Activated gamma-delta T cell treated with anti-CD3 and anti-CD28 coated beads, Interleukin-2, amount 50 U/mL, for 16 hours (primary cell): ENCODE measurements at places on chromosomes 12 and 14.

GRCh38 chr14:20492486-20492885 is 12.9 kb upstream of the RNASE10 start:
- no peak for DNase-seq

DNA sequence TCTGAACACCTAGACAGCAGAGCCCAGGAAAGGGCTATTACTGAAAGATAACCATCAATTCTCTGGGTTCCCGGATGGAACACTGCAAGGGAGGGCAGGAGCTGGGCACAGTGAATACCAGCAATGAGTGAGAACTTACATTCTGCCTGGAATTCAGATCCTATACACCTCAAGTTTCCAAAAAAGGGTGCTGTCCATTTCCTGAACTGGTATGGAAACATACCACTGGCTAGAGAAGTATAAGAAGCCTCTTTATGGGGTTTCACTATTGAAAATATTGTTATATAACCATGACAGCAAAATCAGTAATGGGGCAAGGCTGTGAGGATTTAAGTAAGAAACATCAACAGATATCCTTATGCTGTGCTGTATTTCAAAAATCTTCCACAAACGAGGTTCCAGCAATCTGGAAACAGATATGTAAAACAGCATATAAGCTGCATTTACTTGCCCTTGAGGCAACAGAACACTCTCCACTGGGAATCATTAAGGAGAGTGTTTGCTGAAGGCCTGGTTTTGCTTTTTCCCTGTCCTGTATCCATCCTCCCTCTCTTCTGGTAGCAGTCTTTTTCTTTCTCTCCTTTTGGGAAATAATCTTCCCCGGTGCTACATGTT is 53.3 kb upstream of the GTF2A1 start:
- DNase-seq, result no peak

DNA sequence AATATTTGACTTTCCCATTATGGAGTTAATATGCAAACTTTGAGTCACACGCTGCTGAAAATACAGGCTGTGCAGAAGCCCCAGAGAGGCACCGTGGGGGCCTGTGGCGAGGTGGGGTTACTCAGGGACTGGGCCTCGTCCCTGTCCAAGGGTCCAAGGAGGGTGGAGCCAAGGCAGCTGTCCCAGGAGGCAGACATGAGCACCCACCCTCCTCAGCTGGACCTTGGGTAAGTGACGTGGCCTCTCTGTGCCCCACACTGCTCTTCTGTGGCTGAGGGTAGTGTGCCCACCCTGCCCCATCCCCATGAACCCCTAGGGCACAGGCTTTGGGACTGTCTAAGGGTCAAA is 39.4 kb downstream of the FAM222A start:
- no peak for DNase-seq

GRCh38 chr14:99382071-99382470 is 98.6 kb downstream of the SETD3 start:
- DNase-seq, result no peak

GRCh38 chr14:97978341-97978740 is 1181.2 kb downstream of the VRK1 start:
- DNase-seq, result peak; percentile 50

- DNase-seq, result no peak
Measured at GRCh38 chr12:1820191-1820895, at the start of gene LRTM2. Gene LRTM2, plus strand, starts transcription at chr12:1820565. Its CDS starts 7,584 bp downstream, at chr12:1828149.

DNA sequence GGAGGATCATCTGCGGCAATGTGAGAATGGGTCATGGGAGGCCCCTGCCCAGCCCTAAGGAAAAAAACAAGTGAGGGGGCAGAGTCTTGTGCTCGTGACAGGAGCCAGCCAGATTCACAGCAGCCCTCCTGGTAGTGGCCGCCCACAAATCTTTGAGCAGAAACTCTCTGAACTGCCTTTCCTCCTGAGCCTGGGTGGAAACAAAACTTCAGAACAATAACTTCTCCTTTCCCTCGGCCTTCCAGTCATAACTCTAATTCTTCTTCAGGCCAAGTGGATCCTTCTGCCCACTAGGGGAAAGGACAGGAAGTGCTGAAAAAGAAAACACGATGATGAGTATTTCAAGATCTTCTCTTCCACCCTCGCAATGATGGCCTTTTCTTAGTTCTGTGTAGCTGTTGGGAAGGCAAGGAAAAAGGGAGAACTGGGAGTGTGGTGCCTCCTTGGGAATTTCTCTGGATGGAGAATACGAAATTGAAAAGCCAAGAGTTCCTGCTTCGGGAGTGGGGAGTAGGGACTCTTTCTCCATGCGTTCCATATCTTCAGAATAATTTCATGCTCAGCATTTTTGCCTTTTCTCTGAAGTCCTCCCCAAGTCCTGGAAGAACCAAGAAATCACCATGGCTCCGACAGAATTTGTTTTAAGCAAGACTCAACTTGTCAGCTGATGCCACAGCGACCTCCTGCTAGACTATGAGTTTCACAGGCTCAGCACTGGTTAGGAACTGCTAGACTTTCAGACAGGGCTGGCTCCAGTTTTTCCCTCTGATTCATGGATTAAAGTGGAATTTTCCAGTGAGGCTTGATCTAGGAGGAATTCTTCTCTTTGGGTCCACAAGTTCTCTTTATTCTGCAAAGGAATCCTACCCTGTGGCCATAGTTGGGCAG is 188.9 kb downstream of the CAND1 start:
- DNase-seq, result no peak

- no peak for DNase-seq
Measured at GRCh38 chr12:84727961-84728360, 184.6 kb downstream of the SLC6A15 start.

GRCh38 chr12:5200278-5201087 is 156.8 kb downstream of the KCNA5 start:
- DNase-seq, result no peak

GRCh38 chr12:94405413-94406116 is 54.1 kb downstream of the CEP83 start:
- DNase-seq, result no peak

DNA sequence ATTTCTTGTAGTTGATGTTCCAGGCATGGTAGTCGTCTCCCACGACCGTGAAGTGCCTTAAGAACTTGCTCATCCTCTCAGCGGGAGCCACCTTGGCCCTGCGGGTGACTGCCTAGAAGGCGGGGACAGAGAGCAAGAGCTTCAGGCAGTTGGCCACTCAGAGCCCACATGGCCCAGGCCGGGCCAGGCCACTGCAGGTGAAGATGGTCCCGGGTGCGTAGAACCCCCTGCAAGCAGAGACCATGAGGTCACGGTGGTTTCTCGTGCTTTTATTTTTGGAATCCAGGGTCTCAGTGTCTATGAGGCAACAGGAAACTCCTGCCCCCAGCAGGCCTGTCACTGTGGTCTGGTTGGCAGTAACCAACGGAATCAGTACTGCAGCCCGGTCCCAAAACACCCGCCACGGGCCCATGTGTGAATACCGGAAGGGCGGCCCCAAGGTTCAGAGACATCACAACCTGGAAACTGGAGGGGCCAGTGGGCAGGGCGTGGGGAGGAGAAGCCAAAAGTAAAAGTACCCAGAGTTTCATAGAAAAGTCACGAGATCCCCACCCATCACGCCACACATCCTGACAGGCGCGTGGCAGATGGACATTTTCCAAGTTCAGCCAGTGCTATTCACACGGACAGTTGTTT is 27.5 kb downstream of the HVCN1 start:
- DNase-seq, result peak; percentile 64

GRCh38 chr12:111413442-111414086 is 7.8 kb downstream of the SH2B3 start:
- DNase-seq, result no peak

DNA sequence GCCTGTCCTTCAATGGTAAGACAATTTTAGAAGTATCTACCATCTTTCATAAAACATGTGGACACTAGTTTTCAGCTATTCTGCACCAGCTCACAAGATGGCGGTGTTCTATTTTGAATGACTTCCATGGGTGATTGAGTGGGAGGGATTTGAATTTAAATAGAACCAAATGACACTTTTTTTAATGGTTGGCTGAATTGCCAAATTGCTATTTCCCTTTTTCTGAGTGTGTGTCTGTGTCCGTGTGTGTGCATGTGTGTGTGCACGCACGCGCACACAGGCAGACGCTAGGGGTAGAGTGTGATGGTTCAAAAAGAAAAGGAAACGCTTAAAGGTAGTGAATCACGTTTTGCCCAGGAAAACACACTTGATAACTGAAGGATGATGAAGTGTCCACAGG is 362.6 kb downstream of the DAD1 start:
- no peak for DNase-seq

DNA sequence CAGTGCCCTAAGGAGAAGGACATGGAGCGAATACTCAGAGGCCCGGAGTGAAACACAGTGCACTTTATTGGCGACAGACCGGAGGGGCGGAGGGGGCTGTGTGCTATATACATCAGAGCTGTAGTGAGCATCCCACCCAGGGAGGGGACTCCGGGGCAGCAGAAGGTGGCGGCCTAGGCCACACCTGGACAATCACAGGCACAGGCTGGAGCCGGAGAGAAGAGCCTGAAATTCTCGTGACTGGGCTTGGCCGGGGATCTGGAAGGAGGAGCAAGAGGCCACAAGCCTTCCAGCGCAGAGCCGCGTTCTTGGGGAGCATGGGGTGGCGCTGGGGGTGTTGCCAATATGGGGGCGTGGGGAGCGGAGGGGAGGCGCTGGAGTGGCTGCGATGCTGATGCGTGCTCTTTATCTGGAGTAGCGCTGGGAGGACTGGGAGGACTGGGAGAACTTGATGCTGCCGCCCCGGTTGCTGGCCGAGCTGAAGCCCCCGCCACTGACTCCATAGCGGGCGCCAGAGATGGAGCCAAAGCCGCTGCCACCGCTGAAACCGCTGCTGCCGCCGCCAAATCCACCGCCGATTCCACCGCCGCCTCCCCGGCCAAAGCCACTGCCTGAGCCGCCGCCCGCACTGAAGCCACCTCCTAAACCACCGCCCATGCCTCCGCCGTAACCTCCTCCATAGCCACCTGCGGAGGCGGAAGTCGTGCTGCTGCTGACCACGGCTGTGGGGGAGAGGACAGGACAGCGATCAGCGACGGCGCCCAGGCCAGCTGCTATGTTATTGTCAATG is 6.1 kb downstream of the KRT3 start:
- DNase-seq, result no peak

- no peak for DNase-seq
Measured at GRCh38 chr14:91332171-91332985, 85.2 kb downstream of the CCDC88C start.

GRCh38 chr12:89960607-89961394 is 252.2 kb upstream of the ATP2B1 start:
- DNase-seq, result no peak

DNA sequence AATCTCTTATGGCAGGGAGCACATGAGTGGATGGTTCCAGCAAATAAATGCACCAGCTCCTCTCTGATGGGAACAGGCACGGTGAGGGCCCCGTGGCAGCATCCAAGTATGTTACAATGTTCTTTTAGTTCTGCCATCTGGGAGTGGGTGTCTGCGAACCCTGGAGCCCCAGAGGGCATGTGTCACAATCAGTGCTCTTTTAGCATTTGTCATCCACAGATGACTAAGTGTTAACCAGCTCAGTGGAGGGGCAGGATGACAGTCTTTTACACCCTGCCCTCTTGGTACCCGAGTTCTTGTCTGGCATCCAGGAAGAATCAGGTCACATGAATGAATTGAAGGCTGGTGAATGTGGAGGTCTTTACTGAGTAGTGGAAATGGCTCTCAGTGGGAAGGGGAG is 560.4 kb upstream of the FLRT2 start:
- no peak for DNase-seq

DNA sequence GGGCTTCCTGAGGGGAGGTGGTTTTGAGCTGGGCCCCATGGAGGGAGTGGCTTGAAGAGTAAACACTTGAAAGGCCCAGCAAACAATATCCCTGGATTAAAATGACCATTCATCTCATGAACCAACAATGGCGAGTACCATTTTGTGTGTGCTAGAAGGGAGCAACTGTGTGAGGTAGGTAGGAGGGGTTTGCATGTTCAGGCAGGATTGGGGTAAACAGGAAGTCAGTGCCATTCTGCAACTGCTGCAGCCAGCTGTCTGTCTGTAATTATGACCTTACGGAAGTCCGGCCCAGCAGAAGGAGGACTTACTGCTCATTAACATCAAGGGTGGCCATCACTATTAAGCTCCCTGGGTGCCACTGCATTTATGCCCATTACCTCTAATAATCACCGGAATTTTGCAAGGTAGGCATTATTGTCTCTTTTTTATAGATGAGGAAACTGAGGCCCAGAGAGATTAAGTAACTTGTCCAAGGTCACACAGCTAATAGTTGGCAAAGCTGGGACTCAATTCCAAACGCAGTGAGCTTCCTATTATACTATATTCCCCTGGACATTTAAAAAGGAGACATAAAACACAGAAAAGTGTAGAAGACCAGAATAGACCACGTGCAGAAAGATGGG is 16.6 kb upstream of the IFI27L2 start:
- DNase-seq, result no peak

DNA sequence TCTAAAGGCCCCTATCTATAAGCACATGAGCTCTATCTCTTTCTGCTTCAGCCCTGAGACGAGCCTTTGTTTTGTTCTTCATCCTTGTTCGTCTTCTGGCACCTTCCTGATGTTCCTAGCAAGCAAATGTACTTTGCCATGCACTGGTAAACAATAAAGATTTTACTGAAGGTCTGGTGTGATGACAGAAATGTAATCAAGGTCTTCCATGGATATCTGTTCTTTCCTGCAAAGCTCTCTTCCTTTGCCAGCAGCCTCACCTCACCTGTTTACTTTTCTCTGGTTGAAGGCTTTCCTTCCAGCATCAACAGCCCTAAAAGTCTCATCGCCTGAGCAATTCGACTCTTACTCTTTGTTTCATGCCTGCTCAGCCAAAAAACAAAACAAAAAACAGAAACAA is 330.3 kb downstream of the PCNX1 start:
- DNase-seq, result no peak

DNA sequence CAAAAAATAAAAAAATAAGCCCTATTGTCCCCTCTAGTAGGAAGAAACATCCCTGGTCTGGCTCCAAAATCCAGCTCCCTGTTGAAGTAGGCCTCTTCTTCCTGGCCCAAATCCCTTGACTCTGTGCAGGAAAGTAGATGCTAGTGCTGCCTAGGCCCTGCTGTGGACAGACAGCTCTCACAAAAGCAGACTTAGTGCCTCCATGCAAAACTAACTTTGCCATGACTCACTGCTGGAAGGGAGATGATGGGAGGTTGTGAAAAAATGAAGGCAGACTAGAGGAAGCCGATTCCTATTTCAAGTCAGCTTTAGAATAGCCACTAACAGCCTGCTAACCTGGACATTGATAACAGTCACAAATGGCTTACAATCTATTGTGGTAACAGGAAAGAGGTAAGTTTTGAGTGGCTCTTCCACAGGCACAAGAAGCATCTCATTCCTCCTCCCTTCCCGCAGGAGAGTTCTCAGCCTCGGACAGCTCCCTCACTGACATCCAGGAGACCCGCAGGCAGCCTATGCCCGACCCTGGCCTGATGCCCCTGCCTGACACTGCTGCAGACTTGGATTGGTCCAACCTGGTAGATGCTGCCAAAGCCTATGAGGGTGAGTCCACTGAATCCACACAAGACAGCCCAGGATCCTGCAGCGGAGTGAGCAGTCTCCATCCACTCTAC is 198.9 kb upstream of the RGS6 start:
- DNase-seq, result no peak

GRCh38 chr14:88137327-88137726 is 132.4 kb downstream of the GPR65 start:
- no peak for DNase-seq

- no peak for DNase-seq
Measured at GRCh38 chr12:13049816-13050215, 5.6 kb downstream of the FAM234B start.

- DNase-seq, result no peak
Measured at GRCh38 chr12:98669751-98670150, 24.7 kb downstream of the APAF1 start.
